Left kidney (tissue), 8 donors: ENCODE measurements at places on chromosomes 13 and 19.

- no peak for DNase-seq
Observed at GRCh38 chr13:111267784-111268183, 52.7 kb upstream of the TEX29 start.

DNA sequence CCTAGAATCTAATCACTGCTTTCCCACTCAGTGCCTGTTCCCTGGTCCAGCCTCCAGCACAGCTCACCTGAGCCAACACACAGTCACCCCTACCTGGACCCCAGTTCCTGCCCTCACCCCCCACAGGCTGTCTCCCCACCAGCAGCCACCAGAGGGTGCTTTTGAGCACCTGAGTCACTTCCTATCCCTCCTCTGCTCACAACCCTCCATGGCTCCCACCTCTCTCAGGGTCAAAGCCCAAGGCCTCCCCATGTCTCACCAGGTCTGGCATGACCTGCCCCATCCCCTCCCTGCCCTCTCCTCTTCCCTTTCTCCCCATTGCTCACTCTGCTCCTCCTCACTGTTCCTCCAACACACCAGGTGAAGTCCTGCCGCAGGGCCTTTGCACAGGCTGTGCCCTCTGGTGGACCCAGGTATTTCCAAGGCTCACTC is 7.1 kb upstream of the DPP9 start:
- no peak for DNase-seq

DNA sequence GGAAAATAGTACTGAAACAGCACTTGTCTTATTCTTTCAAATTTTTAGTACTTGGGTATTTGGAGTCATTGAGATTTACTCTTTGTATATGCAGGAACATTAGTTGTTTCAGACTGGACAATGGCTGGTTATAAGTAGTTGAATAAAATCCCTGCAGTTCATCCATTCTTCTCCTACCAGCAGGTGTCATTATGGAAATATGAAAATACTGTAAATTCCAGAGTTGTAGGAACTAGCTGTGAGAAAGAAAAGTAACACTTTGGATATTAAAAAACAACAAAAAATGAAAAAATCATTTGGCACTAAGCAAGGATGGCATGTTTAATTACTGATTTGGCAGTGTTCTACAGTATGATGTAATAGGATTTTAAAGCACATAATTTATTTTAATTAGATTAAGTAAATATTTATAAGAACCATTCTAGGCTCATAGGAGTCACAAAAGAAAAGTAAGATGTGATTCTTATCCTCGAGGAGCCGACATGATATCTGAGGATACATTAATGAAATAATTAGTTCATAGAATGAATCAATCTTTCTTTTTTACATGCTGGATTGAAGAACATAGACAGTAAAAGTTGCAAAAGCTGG is 155.3 kb downstream of the KCNRG start:
- no peak for DNase-seq

DNA sequence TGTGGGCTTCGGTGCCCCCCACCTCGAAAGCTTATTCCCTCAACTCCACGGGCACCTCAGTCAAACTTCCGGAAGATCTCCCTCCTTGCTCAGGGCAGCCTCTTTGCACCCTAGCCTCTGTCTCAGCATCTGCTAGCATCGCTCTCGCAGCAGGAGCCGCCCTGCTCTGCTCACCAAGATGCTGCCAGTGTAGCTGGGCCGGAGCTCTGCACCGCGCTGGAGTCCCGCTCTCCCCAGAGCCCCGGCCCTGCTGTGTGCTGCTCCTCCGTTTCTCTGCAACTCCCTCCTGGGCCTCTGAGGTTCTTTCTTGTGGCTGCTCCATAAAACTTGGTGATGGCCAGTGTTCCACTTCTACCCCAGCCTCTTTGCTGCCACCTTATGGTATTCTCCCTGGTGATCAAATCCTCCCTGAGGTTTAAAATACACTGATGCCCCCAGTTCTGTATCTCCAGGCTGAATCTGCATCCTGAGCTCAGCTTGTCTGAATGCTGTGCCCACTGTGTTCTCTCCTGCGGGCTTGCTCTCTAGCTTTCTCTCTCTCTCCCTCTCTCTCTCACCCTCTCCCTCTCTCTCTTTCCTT is 198.0 kb downstream of the UQCRFS1 start:
- no peak for DNase-seq

- DNase-seq, result no peak
Observed at GRCh38 chr19:10603873-10604459, 16.9 kb upstream of the AP1M2 start.
